ENCODE measurements at places on chromosomes 16 and 17.
A peak's percentile ranks its signal among the peaks of the same experiment; 100 is the strongest.

GRCh38 chr17:29210879-29211278 lies 30.7 kb upstream of the MYO18A start:
- DNase-seq: no peak

DNA sequence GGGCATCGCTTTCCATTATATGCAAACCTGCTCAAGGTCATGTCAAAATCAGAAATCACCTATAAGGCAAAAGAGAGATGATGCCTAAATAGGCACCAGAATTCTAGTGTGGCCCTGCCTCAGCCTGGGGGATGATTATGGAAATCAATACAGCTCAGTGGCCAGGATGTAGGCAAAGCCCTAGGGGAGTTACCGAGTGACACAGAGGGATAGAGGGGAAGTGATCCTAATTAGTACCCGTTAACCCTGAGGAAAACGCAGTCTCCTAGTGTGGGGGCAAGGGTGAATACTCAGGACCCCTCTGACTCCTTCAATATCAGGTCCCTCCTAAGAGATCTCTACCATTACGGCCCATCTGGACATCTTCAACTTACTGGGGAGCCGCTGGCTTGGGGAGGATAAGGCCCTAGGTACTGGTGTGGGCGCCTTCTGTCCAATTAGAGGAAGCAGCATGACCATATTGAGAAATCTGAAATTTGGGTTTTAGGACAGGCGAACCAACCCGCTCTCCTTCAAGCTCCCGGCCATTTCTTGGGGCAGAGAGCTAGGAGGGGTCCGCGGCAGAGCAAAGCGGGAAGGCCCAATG lies 725 bp downstream of the NT5C3B start:
- no peak for DNase-seq

GRCh38 chr17:9802294-9802693 lies 10.9 kb upstream of the DHRS7C start:
- no peak for DNase-seq

DNA sequence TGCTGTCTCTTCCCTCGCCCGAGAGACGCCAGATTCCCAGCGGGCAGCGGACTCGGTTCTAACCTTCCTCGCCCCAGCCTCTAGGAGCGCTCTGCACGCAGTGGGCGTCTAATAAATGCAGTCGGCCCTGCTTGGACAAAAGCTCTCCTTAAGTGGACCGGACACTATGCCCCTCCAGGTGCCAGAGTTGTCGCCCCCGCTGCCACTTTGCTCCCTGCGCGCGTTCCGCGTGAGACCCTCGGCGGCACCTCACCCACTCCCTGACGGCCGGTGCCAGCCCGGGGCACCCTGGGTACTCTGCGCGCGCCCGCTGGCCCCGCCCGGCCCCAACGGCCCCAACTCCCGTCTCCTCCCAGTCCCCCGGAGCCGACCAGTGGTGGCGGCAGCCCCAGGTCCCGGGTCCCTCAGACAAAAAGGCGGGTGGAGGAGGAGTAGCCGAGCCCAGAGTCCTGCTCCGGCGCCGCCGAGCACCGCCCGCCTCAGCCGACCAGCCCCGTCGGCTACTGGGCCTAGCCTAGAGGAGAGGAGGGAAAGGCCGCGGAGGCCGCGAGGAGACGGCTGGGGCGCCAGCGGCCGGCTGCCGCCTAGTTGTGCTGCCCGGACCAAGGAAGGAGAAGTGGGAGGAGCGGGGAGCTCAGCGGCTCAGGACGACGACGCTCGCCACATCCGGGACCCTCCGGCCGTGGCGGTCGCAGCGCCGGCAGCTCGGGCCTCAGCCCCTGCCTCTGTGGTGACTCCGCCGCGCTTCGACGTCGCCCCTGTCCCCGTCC lies 123.0 kb downstream of the GOSR1 start:
- DNase-seq: peak; percentile 87

DNA sequence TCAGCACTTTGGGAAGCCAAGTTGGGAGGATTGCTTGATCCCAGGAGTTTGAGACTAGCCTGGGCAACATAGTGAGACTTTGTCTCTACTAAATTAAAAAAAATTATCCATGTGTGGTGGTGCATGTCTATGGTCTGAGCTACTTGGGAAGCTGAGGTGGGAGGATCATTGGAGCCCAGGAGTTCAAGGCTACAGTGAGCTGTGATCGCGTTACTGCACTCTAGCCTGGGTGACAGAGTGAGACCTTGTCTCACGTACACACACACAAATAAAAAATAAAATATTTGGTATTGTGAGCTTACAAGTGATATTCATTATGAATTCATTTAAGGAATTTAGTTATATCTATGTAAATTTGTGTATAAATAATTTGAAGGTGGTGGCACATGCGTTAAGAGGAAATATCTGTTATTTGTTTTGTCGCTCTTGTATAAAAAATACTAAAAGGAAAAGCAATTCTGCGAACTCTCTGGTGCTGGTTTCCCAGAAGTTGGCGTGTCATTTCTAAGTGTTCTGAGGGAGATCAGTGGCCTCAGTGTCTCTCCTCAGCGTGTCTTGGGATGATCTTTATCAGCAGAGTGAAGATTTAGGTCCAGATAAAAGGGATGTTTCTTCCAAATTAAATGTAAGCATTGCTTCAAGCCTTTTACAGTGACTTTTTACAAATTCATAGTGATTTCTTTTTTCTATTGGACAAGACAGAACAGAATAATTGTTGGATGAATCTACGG lies 187.6 kb downstream of the FTO start:
- no peak for DNase-seq

Measured in ascending aorta (tissue), 2 donors.